ENCODE measurements at places on chromosomes 2 and 18.

- no peak for DNase-seq
Measured at GRCh38 chr2:658426-658825, 18.8 kb downstream of the TMEM18 start.

DNA sequence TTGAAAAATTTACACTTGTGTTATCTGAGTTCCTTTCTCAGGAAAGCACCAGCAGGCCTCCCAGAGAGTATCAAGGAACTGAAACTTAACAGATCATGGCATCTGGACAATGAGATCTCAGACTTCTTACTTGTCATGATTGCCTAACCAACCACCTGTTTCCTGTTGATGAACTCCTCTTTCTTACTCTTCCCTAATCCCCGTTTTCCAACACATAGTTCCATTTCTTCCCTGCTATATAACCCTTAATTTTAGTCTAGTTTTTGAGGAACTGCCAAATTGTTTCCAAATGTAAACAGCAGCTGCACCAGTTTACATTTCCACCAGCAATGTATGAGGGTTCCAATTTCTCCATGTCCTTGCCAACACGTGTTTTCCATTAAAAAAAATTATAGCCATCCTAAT is 6.1 kb upstream of the FAM171B start:
- DNase-seq = no peak

DNA sequence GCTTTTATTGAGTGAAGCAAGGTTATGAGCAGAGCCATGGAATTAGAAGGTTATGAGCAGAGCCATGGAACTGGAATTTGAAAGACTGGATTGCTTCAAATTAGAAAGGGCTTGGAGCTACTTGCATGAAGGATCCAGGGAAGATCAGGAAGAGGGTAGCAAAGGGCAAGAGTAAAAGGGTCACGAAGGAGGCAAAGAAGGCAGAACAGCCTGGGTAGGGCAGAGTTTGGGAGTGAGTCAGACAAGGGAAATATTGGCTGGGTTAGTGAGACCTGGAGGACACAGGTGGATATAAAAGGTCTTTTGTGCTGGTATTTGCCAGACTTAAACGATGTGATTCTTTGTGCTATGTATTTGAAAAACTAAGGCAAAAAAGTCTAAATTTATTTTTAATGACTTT is 65.0 kb downstream of the SEMA4F start:
- no peak for DNase-seq

DNA sequence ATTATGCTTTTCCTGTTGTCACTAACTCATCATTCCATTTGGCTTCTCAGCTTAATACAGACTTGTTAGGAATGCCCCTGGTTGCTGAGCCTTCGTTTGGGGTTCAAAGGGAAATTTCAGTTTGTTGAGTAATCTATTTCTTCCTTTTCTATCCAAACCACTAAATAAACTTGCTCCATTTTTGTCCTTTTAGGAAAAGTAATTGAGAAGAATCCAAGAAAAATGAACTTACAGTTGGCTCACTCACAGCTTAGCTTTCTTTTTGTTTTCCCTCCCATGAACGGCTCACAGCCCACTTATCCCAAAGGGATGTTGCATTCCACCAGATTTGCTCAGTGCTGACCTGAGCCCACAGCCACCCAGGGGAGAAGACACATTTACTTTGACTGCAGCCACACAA is 73.9 kb downstream of the SOX11 start:
- no peak for DNase-seq
